ELR (cell line): ENCODE measurements at places on chromosomes 16 and 17.

- DNase-seq: peak; percentile 80
These were observed 118.4 kb upstream of the HSBP1 start for GRCh38 chr16:83689385-83689831.

DNA sequence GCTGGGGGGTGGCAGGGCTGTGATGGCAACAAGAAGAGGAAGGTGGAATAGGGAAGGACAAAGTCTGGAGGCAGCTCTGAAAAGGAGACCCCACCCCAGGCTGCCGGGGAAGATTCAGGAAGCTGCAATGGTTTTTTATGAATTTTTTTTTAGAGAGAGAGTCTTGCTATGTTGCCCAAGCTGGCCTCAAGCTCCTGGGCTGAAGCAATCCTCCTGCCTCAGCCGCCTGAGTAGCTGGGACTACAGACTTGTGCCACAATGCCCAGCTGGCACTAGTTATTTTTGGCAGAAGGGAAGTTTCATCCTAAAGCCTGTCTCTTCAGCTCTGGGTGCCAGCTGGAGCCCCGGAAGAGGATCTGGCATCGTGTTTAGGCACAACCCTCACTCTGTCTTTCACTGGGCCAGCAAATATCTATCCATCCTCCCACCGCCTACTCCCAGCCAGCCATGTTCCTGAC, 1.3 kb upstream of the CES3 start:
- DNase-seq: no peak

DNA sequence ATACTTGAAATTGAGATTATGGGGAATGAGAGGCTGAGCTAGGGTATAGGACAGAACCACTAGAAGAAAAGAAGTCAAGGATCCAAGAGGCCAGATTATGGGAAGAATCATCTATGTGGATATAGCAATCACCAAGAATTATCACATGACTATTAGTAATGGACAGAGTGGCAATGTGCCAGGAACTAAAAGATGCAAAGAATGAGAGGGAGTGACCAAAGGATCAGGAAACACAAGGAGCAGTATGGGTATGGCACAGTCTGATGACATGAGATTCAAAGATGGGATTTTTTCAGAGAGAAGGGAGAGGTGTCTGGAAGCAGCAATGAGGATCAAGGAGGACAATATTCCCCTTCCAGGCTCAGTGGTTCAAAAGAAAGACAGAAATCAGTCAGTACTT, 212.2 kb downstream of the AATF start:
- DNase-seq: peak; percentile 52

- peak; percentile 5 for DNase-seq
These were observed 291.9 kb upstream of the N4BP1 start for GRCh38 chr16:48901712-48902374.

GRCh38 chr16:9970244-9970643, 212.0 kb downstream of the GRIN2A start:
- DNase-seq: no peak

GRCh38 chr17:37702598-37702997, 42.3 kb downstream of the HNF1B start:
- peak; percentile 83 for DNase-seq

DNA sequence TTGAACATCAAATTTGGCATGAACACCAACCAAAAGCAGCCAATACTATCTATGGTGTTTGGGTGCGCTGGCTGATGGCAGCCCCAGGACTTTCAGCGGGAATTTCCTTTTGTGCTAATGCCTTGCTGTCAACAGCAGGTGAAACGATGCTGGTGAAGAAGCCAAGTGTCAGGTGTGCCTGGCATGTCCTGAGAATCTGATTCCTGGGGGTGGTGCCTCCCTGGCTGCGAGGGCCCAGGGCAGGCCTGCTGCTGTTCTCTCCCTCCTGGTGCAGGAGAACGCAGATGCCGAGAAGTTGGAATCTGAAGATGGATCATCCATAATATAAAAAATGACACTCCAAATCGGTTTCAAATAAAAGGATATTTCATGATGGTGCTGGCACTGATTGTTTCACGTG, 62.0 kb upstream of the DNAJA2 start:
- no peak for DNase-seq

DNA sequence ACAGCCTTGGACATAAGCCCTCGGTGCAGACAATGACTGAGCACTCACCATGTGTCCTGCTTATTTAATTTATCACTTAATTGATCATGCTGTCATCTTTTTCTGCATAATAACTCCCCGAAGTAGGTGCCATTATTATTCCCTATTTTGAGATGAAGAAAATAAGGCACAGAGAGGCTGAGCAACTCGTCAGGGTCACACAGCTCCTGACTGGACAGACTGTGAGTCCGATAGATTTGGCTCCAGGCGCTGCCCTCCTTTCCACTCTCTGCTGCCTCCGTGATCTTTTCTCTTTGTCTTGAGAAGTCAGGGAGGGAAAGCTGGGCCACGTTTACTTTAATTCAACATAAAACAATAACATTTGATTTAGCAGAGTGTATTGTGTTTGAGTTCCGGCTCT, 19.0 kb upstream of the N4BP1 start:
- DNase-seq: no peak

GRCh38 chr17:10216213-10216938, 18.0 kb upstream of the GAS7 start:
- DNase-seq: no peak

DNA sequence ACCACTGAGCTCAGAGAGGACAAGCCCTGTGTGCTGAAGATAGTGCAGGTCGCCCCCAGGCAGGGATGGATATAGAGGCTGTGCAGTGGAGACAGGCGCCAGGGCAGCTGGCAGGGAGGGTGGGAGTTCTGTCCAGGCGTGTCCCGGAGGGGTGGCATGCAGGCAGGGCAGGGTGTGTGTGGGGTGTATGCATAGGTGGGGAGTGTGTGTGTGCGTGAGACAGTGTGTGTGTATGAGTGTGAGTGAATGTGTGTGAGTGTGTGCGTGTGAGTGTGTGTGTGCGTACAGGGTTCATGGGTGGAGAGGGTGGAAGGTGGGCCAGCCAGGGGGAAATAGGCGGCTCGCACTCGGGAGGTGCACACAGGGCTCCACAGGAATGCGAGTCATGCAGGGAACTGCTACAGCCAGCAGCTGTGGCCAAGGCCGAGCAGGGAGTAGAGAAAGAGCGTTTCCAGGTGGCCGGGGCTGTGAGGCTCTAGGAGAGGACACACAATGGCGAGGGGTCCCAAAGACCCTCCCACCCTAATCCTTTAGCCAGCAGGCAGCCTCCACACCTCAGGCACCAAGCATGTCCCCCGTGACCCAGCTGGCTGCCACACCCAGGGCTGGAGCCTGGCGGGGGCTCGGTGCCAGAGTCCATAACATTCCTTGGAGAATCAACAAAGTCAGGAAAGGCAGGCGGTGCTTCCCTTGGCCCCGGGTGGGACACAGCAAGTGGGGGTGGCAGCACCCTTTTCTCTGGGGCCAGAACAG, 4.6 kb downstream of the PLCD3 start:
- DNase-seq: peak; percentile 61

GRCh38 chr17:2948721-2949468, 114.5 kb downstream of the OR1D5 start:
- DNase-seq: no peak

DNA sequence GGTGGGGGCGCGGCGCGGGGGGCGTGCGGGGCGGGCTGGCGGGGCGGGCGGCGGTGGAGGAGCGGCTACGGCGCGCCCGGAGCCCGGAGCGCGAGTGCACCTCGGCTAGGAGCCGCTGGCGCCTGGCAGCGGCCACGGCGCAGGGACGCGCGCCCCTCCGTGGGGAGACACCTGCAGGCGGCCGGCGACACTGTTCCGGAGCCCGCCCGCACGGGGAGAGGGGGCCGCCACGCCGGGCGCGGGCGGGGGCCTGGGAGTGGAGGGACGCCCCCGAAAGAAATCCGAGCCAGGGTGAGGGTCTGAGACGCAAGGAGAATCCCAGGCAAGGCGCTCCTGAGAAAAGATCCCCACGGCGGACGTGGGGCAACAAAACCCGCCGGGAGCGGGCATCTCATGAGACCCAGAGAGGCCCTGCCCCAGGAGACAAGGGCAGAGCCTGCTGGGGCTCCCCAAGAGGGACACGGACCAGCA, at the start of gene GSG1L:
GSG1L (minus strand) TSS at position 124 of the 471 bp plus-strand sequence. CDS start 290 bp downstream, outside the sequence.
- no peak for DNase-seq

GRCh38 chr16:54879681-54880080, 51.0 kb upstream of the IRX5 start:
- peak; percentile 1 for DNase-seq

DNA sequence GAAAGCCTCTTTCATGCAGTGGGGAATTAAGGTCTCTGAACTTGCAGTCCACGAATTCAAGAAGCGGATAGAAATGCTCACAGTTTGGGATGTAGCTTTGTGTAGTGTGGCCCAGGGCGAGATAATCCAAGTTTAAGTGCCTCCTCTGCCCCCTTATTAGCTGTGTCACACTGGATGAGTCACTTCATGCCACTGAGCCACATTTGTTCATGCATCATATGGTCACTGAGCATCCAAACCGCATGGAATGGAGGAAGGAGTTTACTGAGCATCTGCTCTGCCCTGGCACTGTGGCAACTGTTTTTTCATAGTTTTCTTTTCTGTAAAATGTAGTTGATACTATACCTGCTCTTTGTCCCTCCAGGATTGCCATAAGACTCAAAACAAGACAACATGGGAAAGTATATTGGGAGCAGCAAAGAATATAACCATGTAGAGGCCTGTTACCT, 15.1 kb upstream of the DHX8 start:
- DNase-seq: peak; percentile 92

- no peak for DNase-seq
These were observed 24.5 kb downstream of the CDK5RAP3 start for GRCh38 chr17:47995241-47995935.

GRCh38 chr16:88328313-88328980, 54.3 kb upstream of the ZNF469 start:
- DNase-seq: no peak

DNA sequence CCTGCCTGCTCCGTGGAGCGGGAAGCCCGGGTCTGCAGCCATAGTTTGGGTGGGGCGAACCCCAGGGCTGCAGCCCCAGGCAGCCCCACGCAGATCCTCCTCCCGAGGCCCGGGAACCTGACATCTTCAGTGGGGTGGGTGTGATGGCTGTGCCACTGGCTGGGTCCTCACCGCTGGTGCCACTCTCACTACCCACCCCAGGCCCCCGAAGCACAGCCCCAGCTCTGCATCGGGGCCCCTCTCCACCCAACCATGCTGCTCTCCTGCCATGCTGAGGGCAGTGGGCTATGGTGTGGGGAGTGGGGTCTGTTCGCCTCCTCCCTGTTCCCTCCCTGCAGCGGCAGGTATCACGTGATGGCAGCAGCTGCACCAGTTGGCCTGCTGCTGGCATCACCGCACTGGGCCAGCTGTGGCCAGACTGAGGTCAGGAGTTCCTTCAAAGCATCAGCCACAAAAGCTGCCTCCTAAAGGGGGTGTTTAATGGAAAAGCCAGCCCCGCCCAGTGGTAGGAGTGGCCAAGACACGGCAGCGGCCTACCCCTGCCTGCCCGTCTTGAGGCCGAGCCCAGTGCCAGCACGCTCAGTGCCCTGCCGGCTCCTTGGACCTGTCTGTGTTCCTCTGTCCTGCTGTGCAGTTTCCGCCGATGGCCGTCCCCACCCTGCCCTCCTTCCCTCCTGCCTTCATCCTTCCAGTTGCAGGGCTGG, 10.8 kb downstream of the KCTD5 start:
- DNase-seq: no peak

DNA sequence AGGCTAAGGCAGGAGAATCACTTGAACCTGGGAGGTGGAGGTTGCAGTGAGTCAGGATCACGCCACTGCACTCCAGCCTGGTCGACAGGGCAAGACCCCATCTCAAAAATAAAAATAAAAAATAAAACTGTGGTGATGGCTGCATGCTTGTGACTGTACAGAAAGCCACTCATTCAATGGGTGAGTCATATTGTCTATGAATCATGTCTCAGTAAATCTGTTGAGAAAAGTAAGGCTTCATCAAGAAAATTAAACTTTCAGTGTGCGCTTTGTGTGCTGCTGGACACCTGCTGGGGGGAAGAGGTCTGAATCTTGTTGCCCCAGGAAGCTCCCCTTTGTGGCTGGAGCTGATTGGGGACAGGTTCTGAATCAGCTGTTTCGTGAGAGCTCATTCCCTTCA, 11.3 kb downstream of the NUBP1 start:
- peak; percentile 82 for DNase-seq

DNA sequence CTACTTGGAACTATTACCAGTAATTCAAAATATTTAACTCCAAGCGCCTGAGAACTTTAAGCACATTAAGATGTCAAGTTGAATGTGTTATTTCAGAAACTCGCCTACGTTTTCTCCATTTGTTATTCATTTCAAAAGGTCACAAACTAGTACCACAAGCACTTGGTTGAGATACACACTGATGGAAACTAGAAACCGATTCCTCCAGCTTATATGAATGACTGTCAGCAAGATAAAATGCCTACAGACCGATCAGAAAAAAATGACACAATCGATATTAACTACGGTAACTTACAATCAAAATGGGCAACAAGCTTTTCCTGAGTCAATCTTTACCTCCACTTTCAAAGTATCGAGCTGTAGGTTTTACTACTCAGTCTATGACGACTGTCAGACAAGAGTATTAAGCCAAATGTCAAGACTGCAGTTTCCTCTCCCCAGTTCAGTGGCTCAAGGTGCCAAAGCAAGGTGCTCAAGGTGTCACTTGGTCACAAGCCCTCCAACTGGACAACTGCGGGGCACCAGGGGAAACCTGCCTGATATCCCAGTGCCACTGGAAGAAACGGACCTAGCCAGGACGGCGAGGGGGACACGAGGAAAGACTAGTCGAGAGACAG, 678 bp downstream of the SRP68 start:
- no peak for DNase-seq

GRCh38 chr17:16448490-16448889, 33.1 kb downstream of the TRPV2 start:
- peak; percentile 38 for DNase-seq

- no peak for DNase-seq
These were observed 57.1 kb downstream of the CREBBP start for GRCh38 chr16:3823427-3823826.

GRCh38 chr17:13918247-13918646, 151.1 kb upstream of the COX10 start:
- no peak for DNase-seq

DNA sequence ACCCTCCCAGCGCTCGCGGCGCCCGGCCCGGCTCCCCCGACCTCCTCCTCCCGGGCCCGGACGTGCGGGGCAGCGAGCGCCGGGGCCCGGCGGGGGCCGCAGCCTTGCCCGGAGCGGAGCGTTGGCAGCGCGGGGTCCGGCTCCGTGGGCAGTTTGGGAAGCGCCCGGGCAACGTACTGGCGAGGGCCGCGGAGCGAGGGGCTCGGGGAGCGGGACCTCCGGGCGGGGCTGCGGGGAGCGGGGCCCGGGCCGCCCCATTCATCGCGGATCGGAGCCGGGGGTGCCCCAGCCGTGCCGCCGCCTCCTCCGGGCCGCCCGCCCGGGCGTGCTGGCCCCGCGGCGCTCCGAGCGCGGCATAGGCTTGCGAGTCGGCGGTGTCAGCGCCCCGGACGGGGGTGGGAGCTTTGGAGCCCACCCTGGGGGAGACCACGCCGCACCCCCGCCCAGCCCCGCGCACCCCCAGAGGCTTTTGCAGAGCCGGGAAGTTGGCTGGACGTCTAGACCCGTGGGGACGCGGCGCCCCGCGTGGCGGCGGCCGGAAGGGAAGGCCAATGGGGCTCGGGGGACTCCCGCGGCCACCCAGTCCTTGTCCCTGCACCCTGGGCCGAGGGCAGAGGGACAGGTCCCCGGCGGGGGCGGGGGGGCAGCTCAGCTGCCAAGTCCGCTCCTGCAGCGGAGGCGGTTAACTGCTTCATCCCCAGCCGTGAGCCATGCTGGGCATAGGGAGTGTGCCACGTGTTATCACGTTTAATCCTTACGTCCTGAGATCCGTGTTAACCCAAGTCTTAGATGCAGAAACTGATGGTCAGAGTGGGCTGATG, 852 bp downstream of the ZNF469 start:
- DNase-seq: peak; percentile 65

- no peak for DNase-seq
These were observed 62.3 kb downstream of the PHKB start for GRCh38 chr16:47523342-47524006.

GRCh38 chr17:65142247-65142646, 5.1 kb downstream of the RGS9 start:
- no peak for DNase-seq
